NCI-H2227 treated with DMSO at 0.1 percent for 48 hours (cell line): ENCODE measurements at places on chromosomes 16 and 17.

- DNase-seq, result no peak
Measured at GRCh38 chr17:8503368-8503767, 67.7 kb downstream of the NDEL1 start.

DNA sequence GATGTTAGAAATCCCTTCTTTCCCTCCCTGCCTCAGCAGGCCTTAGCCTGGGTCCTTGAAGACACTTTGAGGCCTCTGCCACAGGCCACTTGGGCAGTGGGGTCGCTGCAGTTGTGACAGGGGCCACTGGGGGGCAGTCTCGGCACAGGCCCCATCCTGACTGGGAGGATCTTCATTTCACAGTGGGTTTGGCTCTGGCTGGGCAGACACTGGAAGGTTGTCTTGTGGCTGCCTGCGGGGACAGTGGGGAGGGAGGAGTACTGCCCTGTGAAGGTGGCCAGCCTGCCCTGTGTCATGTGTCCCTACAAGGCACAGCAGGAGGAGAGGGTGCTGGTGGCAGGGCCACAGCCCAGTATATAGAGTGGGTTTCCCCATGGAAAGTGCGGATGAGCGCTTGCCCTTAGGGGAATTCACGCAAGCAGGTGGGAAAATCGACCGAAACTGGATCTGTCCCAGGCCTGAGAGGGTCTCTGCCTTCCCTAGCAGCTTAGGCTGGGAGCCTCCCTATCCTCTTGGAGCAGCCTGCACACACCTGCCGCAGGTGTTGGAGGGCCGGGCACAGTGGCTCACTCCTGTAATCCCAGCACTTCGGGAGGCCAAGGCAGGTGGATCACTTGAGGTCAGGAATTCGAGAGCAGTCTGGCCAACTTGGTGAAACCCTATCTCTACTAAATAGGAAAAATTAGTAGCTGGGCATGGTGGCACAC, 28.8 kb downstream of the GINS2 start:
- DNase-seq, result peak; percentile 10

DNA sequence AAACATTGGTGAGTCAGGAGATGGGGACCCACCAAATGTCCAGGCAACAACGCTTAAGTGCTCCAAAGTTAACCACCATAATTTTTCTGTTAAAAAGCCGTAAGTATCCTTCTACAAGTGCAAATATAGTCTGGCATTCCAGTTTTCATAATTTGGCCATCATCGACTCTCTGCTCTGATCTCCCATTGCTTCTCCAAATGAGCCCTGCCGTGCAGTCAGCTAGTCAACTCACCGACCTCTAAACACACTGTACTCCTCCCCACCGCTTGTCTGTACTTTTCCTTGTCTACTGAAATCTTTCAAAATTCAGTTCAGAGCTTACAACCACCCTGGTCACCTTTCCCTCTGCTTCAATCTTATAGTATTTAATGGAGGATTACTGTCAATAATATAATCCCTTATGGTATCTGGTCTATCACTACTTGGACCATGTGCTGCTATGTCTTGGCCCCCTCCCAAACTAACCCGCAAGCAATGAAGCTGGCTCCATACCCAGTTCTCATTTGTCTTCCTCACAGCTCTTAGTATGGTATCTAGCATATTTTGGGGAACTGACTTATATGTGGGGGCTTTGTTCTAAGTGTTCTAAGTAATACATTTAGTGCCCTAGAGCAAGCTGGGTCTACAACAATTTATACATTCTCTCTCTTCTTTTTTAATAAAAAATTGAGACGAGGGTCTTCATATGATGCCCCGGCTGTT, 52.7 kb upstream of the SLC25A19 start:
- DNase-seq, result no peak

DNA sequence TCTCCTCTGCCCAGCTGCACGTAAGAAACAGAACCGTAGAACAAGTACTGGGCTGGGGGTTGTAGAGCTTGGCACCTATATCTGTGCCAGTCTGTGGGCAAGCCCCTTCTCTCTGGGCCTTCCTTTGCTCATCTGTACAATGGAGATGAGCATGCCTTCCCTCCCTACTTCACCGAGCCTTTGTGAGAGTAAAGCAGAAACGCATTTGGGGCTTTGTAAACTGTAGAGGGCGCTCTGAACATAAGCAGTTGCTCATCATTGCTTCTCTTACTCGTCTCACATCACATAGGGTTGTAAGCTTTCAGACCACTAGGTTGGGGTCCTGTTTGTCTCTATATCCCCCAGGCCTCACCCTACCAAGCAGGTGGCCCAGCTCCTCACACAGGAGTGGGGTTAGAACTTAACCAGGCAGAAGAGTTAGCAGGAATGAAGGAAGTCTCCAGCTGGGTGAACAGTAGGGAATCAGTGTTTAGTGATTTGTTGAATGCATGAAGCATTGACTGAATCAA, 15.1 kb downstream of the SAMD14 start:
- peak; percentile 41 for DNase-seq

GRCh38 chr16:61564716-61565115, 471.5 kb downstream of the CDH8 start:
- DNase-seq, result no peak

DNA sequence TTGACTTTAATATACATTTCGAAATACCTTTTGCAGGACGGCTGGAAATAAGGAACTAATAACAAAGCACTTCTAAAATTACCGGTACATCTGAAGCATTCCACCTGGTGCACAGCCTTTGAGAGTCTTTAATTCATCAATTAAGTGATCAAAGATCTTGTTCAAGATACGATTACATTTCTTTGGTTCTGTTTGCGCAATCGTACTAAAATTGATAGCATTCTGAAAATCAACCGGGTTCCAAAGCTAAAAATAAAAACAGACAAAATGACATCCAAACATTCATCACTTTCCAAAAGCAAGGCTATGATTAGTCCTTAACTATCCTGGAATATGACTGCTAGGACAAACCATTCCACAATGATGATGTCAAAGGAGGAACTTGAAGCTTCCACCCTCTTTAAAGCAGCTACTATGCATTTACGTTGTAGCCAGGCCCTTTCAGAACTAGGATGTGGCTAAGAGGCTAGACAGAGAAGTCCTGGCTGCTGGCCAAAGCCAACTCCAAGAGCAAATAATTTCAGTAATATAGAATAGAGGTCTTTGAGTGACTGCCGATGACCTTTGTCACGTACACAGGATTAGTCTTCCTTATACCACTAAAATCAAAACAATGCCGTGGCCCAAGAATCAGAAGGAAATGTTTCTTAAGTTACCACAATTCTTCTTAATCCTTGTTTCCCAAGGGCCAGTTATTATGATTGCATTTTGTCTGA, 299.8 kb upstream of the PSMD7 start:
- no peak for DNase-seq

DNA sequence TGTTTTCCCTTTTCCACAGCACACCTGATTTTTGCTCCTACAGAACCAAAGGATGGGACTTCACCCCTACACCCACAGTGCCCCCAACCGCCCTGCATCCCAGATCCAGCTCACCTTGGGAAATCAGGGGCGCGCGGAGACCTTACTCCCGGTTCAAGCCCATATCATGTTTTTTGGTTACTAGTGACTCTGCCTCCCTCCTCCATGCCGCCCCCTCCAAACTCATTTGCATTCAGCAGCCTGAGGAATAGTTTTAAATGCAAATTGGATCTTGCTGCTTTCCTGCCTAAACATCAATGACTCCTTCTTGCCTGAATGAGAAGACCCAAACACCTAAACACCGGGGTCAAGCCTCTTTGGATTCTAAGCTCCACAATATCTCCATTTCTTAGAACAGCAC, 331.8 kb downstream of the TMEM114 start:
- DNase-seq, result no peak

GRCh38 chr17:76491271-76492122, 9.7 kb downstream of the RHBDF2 start:
- DNase-seq, result no peak

GRCh38 chr16:31458073-31458843, 1.0 kb upstream of the ARMC5 start:
- DNase-seq, result peak; percentile 30

DNA sequence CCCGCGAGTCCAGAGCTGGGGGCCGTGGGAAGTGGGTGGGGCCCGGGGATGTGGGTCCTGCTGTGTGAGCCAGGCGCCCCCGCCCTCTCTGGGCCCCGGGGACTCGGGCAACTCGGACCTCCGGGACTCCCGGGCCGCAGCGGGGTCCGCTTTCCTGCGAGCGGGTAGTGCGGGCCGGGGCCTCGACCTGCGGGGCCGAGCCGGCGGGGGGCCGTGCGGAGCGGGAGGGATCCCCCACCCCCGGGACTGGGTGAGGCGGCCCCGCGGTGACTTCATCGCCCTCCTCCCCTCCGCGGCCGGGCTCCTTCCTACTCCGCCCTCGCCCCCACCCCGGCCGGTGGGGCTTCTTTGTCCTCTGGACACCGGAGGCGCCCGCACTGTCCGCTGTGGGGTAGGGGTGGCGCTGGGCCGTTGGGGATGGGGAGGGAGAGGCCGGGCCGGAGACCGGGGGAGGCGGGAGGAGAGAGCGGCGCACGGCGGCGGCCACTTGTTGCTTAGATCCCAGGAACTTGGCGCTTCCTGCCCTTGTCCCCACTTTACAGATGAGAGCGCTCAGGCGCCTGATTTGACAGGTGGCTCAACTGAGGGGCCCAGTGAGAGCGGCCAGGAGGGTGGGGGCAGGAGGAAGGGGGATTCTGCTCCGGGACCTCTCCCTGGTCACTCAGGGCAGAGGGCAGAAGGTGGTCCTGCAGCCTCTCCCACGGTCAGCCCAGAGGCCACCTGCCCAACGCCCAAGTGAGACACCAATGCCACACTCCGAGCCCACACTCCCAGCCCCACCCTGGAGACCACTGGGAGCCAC, 874 bp downstream of the CMTM3 start:
- no peak for DNase-seq

GRCh38 chr17:50833510-50834428, 1.6 kb upstream of the WFIKKN2 start:
- no peak for DNase-seq

DNA sequence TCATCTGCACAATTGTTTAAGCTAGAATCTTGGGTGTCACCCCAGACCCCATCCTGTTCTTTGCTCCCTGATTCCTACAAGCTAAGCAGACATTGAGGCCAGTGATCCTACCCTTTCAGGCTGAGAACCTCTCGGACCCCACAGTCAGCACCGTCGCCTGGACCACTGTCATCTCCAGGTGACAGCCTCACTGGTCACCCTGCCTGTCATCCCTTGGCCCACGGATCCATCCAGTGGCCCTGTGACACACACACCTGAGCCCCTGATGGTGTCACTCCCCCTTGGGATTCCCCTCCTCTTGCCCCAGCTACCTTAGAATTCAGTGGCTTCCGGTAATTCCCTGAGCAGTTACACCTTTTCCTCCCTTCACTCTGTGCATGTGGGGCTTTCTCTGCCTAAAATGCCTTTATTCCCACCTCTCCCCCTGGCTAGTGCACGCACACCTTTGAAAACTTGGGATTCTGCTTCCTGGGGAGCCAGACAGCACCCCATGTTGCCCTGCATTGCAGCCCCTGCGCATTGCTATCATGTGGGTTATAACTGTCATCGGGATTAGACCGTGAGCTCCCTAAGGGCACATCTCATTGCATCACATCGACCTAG, 3.0 kb downstream of the C16orf86 start:
- DNase-seq, result no peak

DNA sequence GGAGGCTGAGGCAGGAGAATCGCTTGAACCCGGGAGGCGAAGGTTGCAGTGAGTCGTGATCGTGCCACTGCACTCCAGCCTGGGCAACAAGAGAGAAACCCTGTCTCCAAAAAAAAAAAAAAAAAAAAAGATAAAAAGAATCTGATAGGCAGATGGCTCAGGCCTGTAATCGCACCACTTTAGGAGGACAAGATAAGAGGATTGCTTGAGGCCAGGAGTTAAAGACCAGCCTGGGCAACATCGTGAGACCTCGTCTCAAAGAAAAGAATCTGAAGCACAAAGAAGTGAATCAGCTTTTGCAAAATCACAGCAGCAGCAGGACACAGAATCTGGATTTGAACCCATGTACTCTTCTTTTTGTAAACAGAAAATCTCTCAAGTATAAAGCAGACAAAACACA, 7.6 kb downstream of the NOB1 start:
- no peak for DNase-seq

- DNase-seq, result no peak
Measured at GRCh38 chr17:43114151-43114552, 11.0 kb downstream of the BRCA1 start.

- DNase-seq, result no peak
Measured at GRCh38 chr17:17900615-17901520, 64.1 kb upstream of the SREBF1 start.

- DNase-seq, result no peak
Measured at GRCh38 chr16:78925083-78925767, 675.3 kb downstream of the MAF start.

DNA sequence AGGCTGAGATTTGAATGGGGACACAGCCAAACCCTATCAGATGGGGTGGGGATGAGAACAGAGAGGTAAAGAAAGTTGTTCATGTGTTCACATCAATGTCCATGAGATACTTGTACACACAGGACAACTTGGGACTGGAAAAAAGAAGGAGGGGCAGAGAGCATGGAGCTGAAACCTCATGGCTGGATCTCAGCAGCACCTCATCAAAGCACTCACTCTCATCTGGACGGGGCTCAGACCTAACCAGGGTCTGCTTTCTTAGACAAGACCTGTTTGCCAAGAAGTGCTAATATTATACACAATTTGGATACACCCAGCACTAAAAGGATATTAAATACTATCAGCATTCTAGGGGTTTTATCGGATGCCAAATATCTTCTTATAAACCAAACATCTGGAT, 399.8 kb downstream of the SLC39A11 start:
- DNase-seq, result no peak

DNA sequence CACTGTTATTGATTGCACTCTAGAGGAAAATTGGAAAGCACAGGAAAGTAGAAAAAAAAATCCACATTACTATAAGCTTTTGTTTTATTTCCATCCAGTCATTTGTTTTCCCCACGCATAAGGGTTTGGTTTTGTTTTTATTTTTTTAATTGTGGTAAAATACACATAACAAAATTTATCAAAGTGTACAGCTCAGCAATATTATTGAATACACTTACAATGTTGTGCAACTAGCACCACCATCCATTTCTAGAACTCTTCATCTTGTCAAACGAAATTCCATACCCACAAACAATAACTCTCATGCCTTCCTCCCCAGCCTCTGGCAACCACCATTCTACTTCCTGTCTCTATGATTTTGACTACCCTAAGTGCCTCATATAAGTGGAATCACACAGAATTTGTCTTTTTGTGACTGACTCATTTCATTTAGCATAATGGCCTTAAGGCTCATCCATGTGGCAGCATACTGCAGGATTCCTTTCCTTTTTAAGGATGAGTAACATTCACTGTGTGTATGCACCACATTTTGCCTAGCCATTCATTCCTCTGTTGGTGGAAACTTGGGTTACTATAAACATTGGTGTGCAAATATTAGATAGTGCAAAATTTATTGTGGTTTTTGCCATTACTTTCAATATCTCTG, 11.1 kb downstream of the SPPL2C start:
- DNase-seq, result no peak

DNA sequence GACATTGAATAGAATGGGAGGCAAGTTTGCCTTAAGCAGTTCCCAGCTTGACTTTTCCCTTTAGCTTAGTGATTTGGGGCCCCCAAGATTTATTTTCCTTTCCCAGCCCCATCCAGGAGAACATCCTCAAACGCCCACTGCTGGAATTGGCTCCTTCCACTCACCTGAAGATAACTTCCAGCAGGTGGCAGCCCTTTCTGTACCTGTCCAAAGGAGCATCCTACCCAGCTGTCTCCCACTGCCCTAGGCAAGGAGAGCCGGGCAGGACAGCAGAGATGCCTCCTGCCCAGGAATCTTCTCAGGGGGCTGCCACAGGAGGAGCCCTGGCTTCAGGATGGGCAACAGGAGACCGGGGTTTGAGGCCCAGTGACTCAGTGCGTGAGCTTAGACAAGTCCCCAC, 6.4 kb downstream of the CACNG5 start:
- DNase-seq, result no peak

GRCh38 chr16:81040842-81041241, 5.2 kb downstream of the ATMIN start:
- DNase-seq, result no peak
